ENCODE measurements at places on chromosomes 6 and 20.

DNA sequence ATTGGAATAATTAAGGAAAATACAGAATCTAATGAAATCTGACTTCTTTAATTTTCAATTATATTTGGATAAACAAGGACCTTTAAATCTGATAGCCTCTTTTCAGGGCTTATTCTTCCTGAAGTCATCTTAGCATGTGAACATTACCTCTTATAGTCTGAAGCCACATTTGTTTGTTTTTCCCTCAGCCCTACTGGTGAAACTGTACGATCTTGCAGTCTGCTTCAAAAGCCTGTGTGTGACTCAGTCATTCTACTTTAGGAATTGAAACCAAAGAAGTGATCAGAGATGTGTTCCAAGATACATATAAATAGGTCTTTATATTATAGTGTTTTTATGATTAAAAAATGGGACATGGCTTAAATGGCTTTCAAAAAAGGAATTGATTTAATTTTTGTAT, 67.5 kb downstream of the MACROD2 start:
- DNase-seq: peak; percentile 27

DNA sequence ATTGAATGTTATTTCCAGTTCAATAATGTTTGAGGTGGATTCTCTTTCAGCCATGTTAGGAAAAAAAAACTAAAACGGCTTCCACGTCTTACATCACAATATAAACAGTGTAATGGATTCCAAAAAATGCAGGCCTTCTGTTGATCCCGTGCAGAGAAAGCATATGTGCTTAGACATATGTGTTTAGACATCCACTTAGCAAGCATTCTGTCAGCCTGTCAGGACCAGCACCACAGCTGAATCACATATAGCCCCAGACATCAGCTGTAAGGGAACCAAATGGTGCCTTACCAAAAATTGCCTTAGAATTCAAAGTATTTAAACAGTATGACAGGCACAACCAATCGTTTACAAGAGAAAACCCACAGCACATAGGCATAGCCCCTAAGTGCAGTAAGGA, 304.9 kb downstream of the EYA4 start:
- DNase-seq: peak; percentile 46

GRCh38 chr6:3388786-3389185, 68.1 kb downstream of the SLC22A23 start:
- no peak for DNase-seq

- DNase-seq: no peak
Observed at GRCh38 chr6:61538801-61539200, 747.2 kb downstream of the KHDRBS2 start.

DNA sequence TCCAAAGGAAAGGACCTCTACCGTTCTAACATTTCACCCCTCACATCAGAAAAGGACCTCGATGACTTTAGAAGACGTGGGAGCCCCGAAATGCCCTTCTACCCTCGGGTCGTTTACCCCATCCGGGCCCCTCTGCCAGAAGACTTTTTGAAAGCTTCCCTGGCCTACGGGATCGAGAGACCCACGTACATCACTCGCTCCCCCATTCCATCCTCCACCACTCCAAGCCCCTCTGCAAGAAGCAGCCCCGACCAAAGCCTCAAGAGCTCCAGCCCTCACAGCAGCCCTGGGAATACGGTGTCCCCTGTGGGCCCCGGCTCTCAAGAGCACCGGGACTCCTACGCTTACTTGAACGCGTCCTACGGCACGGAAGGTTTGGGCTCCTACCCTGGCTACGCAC, 18.8 kb downstream of the PRDM1 start:
- no peak for DNase-seq

- DNase-seq: peak; percentile 60
Observed at GRCh38 chr20:910132-910869, 5.8 kb downstream of the ANGPT4 start.

DNA sequence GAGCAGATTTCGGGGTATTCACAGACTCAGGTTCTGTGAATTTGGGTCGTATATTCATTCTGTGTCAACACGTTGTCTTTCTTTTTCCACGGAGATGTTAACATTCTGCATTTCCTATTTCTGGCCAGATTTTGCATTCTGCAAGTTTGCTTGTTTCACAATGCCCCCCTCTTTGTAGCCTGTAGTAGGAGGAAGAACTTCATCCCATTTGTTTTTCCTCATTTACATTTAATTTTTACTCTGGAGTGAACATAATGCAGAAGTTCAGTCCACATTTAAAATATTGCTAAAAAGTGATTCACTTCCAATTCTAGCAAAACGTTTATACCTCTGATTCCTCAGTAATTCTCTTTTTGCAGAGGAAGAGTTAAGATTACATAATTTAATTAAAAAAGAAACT, 12.9 kb downstream of the TAGAP start:
- no peak for DNase-seq

GRCh38 chr6:34155471-34156300, 9.8 kb upstream of the GRM4 start:
- DNase-seq: no peak

- no peak for DNase-seq
Observed at GRCh38 chr6:149284904-149285303, 32.6 kb upstream of the TAB2 start.

- peak; percentile 97 for DNase-seq
Observed at GRCh38 chr6:13733178-13733887, 21.7 kb upstream of the RANBP9 start.

Data from fibroblast of gingiva (primary cell).